ENCODE measurements at places on chromosomes 6 and 20. TPM values are rescaled to one million over a fixed set of nuclear protein-coding genes. Genes with fewer than 3 reads are reported as not detected.

L3MBTL3 gene
- 5.6 TPM for total RNA-seq

FGD2 gene
- not detected for total RNA-seq

ABHD16B gene
- total RNA-seq = not detected

PRSS16 gene
- not detected for total RNA-seq

OTOR gene
- not detected for total RNA-seq

IMPG1 gene
- not detected for total RNA-seq

MOXD1 gene
- 89.8 TPM for total RNA-seq

GRM1 gene
- 0.17 TPM for total RNA-seq

AVP gene
- not detected for total RNA-seq

NR2E1 gene
- not detected for total RNA-seq

ME1 gene
- 22.1 TPM for total RNA-seq

SLC17A3 gene
- total RNA-seq = not detected

EBF4 gene
- 0.99 TPM for total RNA-seq

HSPA1B gene
- total RNA-seq = 152 TPM

RBPJL gene
- not detected for total RNA-seq

TRIM26 gene
- total RNA-seq = 22.5 TPM

AURKA gene
- 4.9 TPM for total RNA-seq

PRDM1 gene
- 5.4 TPM for total RNA-seq

TAF8 gene
- 13.9 TPM for total RNA-seq

SYTL3 gene
- total RNA-seq = 4.6 TPM

ARMC2 gene
- 4.0 TPM for total RNA-seq

TRIM40 gene
- total RNA-seq = not detected

AGPAT4 gene
- 6.9 TPM for total RNA-seq

MRAP2 gene
- 0.17 TPM for total RNA-seq

CALHM6 gene
- total RNA-seq = 0.33 TPM

DUSP15 gene
- total RNA-seq = not detected

DEFB132 gene
- total RNA-seq = not detected

CTAGE9 gene
- total RNA-seq = not detected

RAET1E gene
- total RNA-seq = 1.5 TPM

GTSF1L gene
- total RNA-seq = not detected

GSTA2 gene
- total RNA-seq = not detected

B4GALT5 gene
- 19.0 TPM for total RNA-seq

FAM110A gene
- total RNA-seq = 1.3 TPM

TNFRSF6B gene
- 6.7 TPM for total RNA-seq

PIM1 gene
- total RNA-seq = 22.8 TPM

ADGRG6 gene
- 49.9 TPM for total RNA-seq

NKX2-4 gene
- not detected for total RNA-seq

ZNF334 gene
- 7.9 TPM for total RNA-seq

ISM1 gene
- 0.26 TPM for total RNA-seq

NOTCH4 gene
- 0.77 TPM for total RNA-seq

FAM135A gene
- total RNA-seq = 10.2 TPM

KIF25 gene
- 0.26 TPM for total RNA-seq

OR2H1 gene
- total RNA-seq = not detected

HLA-DQA1 gene
- not detected for total RNA-seq

KCNK15 gene
- total RNA-seq = 4.1 TPM

PNLDC1 gene
- not detected for total RNA-seq

LTB gene
- not detected for total RNA-seq

PRPH2 gene
- 5.1 TPM for total RNA-seq

SMPD2 gene
- total RNA-seq = 7.9 TPM

TDP2 gene
- 29.0 TPM for total RNA-seq

FERMT1 gene
- 3.3 TPM for total RNA-seq

CFB gene
- total RNA-seq = 87.1 TPM

TRERF1 gene
- total RNA-seq = 4.1 TPM

Measured in fibroblast of lung (primary cell).